ENCODE measurements at places on chromosomes 7 and 10. TPM values are rescaled to one million over a fixed set of nuclear protein-coding genes. Genes with fewer than 3 reads are reported as not detected.

Gene FOXI2
- not detected for polyA plus RNA-seq

Gene RBP4
- not detected for polyA plus RNA-seq

Gene C10orf67
- not detected for polyA plus RNA-seq

- no peak overlapping the region for H3K4me3 ChIP-seq
- H3K4me1 ChIP-seq = peaks cover 45% of the 10 kb centered on the region
- no peak overlapping the region for H3K27ac ChIP-seq
- no peaks in the 10 kb centered on the region for H3K27me3 ChIP-seq
Measured at GRCh38 chr10:103768345-103768744, 87.0 kb downstream of the SH3PXD2A start.

DNA sequence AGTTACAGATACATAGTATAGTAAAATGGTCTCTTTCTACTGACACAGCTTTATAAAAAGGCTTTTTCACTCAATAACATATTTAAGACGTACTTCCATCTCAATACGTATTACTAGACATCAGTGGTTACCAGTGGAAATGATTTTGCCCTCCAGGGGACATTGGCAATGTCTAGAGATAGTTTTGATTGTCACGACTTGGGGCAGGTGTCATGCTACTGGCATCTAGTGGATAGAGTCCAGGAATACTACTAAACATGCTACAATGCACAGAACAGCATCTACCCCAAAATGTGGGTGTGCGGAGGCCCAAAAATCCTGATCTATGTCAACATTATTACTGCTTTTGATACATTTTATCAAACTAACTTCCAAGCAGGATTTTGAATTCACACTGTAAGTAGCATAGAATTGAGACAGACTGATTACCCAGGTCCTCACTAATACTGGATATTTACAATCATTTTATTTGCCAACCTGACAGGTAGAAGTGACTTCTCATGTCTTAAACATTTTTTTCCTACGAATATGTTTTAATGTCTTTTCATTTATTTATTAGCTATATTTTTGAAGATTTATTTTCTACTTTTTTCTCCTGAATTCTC, 53.8 kb downstream of the HGF start:
- no peak overlapping the region for H3K4me3 ChIP-seq
- no peak overlapping the region for H3K27ac ChIP-seq
- no peaks in the 10 kb centered on the region for H3K4me1 ChIP-seq
- no peaks in the 10 kb centered on the region for H3K36me3 ChIP-seq

Gene CCM2
- polyA plus RNA-seq = 49.9 TPM
